ENCODE measurements at places on chromosomes 3 and 15. TPM values are rescaled to one million over a fixed set of nuclear protein-coding genes. Genes with fewer than 3 reads are reported as not detected.

STARD9 gene
- total RNA-seq = 11.0 TPM

GPR171 gene
- total RNA-seq = 252 TPM

GCSAM gene
- total RNA-seq = 27.3 TPM

CILP gene
- 0.05 TPM for total RNA-seq

HLTF gene
- total RNA-seq = 17.9 TPM

SCN11A gene
- not detected for total RNA-seq

KCNMB3 gene
- 0.31 TPM for total RNA-seq

Data from activated naive CD4-positive, alpha-beta T cell treated with anti-CD3 and anti-CD28 coated beads, Interleukin-2, amount 10 ng/mL, durations not matched to agents 5 hours and 36 hours (primary cell).